RWPE1 (cell line): ENCODE measurements at places on chromosomes 7 and 10.

DNA sequence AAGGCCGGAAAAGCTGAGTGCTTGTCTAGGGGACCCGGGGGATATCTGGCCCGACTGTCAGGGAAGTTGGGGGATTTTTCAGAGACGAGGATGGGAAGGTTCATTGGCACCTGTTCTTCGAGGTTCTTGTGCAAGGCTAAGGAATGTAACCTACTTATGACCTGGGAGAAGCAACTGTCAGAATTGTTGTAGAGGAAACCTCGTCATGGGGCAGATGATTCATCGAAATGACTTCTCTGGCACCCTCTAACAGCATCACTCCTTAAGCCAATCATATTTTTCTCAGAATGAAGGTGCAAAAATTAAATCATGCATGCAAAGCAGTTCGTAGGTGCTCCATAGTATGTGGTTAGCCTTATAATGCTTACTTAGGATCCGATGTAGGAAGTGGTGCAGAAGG, 58.6 kb downstream of the PLXDC2 start:
- DNase-seq: peak; percentile 10

GRCh38 chr10:102367441-102367840, 28.1 kb upstream of the NFKB2 start:
- no peak for DNase-seq

GRCh38 chr10:109475711-109476421, 447.4 kb downstream of the XPNPEP1 start:
- no peak for DNase-seq

DNA sequence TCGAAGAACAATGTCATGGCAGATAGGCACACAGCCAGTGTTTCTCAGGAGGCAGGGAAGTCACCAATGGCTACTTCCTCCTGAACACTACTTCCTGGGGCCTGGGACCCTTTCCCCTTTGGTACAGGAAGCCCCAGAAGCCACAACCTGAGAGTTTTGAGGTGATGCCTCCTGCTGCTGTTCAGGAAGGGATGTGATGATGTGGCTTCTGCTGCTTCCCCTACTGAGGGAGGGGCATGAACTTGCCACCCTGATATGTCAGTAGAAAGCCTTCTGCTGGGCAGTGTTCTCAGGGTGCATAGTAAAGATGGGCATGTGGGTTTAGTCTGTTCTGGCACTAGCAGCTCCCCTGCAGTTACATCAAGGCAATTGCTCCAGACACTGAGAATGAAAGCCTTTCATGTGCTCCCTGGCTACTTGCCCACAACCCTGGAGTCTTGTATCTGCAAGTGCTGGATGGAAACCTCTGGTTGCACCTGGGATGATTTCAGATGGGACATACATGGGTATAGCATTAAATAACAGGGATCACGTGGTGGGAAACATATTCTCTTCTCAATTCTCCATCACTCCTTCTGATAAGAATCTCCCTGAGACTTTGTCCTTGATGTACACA, 69.3 kb downstream of the ADRA2A start:
- no peak for DNase-seq
